ENCODE measurements at places on chromosomes 5 and 9. TPM values are rescaled to one million over a fixed set of nuclear protein-coding genes. Genes with fewer than 3 reads are reported as not detected.

GRCh38 chr9:107387409-107387808 lies 102.2 kb downstream of the KLF4 start:
- DNase-seq = no peak

- DNase-seq = no peak
These were observed 494.5 kb upstream of the GRAMD2B start for GRCh38 chr5:125928663-125929062.

DNA sequence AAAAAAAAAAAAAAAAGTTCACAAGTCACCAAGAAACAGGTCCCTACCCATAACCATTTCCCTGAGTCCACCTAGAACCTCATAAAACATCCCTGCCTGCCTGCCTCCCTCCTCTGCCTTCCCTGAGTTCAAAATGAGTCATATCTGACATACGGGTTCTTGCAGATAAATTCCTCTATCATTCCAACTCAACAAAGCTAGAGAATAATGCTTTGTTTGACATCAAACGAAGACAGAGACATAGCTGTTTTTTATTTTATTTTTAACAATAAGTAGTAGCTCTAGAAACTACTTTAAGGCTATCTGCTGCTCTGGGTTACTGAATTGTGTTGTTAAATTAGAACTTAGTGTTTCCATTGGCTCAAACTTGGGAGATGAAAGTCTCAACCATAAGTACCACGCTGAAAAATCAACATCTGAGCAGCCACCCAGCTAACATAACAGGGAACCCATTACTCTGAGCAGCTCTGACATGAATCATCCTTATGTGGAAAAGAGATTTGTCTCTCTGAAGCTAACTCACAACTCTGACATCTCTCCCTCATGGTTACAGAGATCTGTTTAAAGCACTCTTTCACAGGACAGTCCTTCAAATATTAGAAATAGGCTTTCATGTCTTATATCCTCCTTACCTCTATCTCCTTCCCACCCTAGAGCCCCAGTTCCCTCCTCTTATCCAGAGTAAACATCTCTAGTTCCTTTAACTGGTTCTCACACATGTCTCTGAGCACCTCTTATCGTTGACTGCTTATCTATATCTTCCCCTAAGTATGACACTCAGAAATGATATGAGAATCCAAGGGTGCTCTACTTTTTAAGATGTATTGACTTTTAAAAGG lies 12.1 kb downstream of the TMEM245 start:
- no peak for DNase-seq

GRCh38 chr5:56849671-56850070 lies 34.3 kb downstream of the MAP3K1 start:
- no peak for DNase-seq

GRCh38 chr5:139636975-139637408 lies 11.2 kb upstream of the CXXC5 start:
- no peak for DNase-seq

DNA sequence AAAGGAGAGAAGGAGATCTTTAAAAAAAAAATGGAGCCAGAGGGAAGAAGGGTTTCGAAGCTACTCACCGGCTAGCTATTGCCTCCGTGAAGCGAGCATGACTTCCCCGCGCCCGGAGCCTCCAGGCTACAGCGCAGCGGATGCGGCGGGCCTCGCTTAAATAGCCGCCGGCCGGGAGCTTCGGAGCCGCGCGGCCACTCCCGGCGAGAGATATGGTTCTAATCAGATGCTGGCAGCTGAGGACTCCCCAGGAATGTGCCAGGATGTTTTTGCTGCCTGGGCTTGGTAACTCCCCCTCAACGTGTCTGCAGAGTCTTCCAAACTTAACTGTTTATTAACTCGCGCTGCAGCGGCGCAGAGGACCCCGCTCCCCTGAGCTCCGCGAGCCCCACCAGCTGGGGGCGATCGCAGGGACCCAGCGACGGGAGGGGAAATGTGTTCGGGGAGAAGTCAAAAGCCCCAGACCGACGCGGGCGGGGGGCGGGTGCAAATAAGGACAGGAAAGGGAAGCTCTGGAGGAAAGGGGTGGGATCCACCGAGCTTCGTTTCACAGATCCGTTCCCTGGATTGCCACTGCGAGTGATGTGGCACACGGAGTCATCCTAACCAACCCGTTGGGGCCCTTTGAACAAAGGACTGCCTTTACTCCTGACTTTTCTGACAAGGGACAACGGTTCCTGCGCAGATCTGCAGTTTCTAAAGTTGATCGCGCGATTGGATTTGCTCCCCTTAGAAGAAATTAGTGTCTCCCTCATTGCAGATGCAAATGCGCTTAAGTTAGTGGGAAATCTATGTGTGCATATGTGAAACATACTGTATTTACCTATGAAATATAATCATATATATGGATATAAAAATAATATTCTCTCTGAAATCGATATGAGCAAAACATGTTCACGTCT lies at the start of gene DAB2:
Gene DAB2, minus strand, starts transcription at position 245 of the 902 bp plus-strand sequence. CDS start 30,660 bp downstream, outside the sequence.
- peak; percentile 95 for DNase-seq

- DNase-seq = no peak
These were observed 502.8 kb downstream of the BNC2 start for GRCh38 chr9:16367605-16368231.

DNA sequence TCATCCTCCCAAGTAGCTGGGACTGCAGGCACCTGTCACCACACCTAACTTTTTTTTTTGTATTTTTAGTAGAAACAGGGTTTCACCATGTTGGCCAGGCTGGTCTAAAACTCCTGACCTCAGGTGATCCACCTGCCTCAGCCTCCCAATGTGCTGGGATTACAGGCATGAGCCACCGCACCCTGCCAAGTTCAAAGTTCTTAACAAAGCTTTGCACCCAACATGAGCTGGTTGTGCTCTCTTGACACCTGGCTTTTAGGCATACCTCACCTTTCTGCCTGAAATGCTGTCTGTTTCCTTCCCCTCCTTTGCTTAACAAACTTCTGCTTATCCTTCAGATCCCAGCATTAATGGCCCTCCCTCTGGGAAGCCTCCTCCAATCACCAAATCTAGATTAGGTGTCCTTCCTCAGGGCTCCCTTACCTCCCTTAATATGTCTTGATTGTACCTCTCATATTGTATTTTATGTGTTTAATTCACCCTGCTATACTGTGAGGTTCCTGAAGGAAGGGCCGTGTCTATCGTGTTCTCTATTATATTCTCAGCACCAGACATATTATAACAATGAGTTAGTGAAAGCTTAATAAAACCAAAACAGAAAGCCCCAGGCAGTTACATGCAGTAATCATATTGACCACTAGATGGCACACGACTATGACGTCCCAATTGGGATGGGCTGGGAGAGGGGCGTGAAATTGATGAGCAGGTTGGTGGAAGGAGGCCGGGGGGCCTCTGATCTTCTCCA lies 62.9 kb upstream of the PPARGC1B start:
- peak; percentile 38 for DNase-seq

- no peak for DNase-seq
These were observed 157.1 kb downstream of the ATP10B start for GRCh38 chr5:160694896-160695295.

DNA sequence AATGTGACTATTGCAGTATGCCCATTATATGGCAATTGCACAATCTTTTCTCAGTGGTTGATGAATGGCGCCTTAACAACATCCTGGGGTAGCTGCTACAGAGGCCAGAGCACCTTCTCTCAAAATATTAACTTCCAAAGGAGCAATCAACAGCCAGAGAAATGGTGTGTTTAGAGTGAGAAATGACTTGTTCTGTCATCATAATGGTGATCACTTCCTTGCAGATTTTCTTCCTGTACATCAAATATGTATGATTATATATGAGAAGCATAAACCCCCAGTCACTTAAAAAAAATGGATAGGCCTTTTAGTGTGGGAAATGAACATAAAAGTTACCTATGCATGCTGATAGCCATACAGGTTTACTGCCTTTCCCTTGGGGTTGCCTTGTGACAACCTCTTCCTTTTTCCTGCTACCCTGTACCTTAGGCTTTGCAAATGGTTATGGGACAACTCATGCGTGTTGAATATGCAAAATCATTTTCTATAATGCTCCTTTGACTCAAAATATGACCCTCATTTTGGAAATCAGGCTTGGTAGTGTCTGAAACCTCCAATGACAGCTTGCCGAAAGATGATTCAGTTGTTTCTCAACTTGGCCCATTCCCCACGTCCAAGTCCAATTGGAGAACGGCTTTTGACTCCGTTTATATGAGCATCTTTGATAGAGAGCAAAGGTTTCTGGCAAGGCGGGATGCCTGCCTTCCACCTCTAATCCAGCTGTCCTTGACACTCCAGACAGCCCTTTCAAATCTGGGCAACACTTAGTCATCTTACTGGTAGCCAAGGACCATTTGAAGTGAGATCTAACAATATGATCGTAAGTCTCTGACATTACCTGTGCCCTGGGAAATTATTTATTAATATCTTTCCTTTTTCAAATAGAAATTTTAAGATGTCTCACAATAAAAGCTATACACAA lies 69.3 kb downstream of the SLC1A1 start:
- no peak for DNase-seq

- DNase-seq = peak; percentile 44
These were observed 11.1 kb downstream of the HNRNPAB start for GRCh38 chr5:178215280-178216002.

GRCh38 chr5:7683753-7684152 lies 167.2 kb downstream of the CFAP90 start:
- no peak for DNase-seq

GRCh38 chr5:145902421-145902820 lies 29.6 kb upstream of the GRXCR2 start:
- no peak for DNase-seq

- DNase-seq = no peak
These were observed 65.8 kb downstream of the C5orf15 start for GRCh38 chr5:133902511-133903118.

- no peak for DNase-seq
These were observed 269.9 kb upstream of the MSX2 start for GRCh38 chr5:174454464-174454863.

DNA sequence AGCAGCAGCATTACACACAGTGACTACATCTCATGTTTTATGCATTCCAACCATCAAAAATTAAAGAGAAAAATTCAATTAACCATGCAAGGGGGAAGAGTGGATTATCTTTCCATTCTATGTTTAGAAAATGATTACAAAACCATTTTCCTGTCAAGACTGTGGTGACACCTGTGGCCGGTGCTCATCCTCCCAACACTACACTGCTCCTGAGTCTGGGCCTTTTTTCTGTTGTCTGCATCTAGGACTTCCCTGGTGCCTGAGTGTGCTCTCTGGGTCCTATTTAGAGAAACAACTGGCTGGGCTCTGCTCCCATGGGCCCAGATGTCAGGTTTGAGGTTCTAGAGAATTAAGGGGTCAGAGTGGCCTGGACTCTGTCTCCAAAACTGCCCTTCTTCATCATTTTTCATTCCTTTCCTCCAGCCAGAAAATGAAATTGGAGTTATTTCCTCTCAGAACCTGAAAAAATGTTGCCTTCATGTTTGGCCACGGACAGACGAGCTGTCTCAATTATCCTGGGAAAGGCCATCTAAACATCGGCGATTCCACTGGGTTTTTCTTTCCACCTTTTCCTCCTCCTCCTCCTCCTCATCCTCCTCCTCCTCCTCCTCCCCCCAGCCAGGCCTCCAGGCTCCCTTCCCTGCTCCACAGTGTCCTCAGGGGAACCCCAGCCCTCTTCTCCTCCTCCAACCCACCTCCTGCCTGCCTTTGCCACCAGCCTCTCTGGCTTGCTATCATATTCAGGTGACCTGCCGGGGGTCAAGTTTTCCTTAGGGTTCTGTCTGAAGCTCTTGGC lies 11.4 kb upstream of the ARSI start:
- no peak for DNase-seq

GRCh38 chr9:124411514-124412227 lies 3.6 kb downstream of the PSMB7 start:
- no peak for DNase-seq

- no peak for DNase-seq
These were observed 39.2 kb downstream of the NEK6 start for GRCh38 chr9:124296796-124297550.

GRCh38 chr5:41869724-41870626 lies at the start of gene OXCT1:
TSS of gene OXCT1 (minus strand) at chr5:41870425. CDS start at chr5:41870358, 67 bp downstream.
- DNase-seq = peak; percentile 93

GRCh38 chr9:32832346-32832745 lies 49.0 kb downstream of the TMEM215 start:
- DNase-seq = no peak

DNA sequence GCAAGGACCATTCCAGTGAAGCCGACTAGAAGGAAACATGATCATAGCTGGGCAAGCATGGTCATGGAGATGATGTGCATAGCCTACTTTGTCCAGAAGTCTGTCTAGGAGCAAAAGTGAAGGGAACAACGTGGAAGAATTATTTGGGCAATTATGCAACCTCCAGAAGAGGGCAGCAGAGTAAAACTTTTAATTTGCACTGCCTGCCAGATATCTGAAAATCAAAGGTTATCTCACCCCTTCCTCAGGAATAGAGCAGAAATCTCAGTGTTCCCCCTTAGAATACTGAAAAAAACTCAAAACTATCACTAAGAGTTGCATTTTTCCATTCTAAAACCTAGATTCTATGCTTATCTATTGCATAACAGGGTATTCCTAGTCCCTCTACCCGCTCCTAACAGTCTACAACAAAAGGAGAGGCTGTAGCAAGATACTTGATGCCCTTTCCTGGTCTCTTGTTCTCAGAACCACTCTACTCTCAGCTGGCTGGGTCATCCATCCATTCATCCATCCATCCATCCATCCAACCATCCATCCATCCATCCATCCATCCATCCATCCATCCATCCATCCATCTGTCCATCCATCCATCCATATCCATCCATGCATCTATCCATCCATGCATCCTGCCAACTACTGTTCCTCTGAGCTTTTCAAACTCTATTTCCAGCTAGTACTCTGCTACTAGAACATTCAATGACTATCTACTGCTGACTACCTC lies 8.4 kb upstream of the SETD9 start:
- no peak for DNase-seq

- DNase-seq = no peak
These were observed 153.6 kb downstream of the TMC1 start for GRCh38 chr9:72674961-72675360.

GRCh38 chr5:88092958-88093605 lies 175.6 kb downstream of the TMEM161B start:
- no peak for DNase-seq

GRCh38 chr5:138824924-138825863 lies 49.9 kb downstream of the LRRTM2 start:
- no peak for DNase-seq

GRCh38 chr9:117485176-117485575 lies 70.3 kb upstream of the ASTN2 start:
- DNase-seq = no peak

Gene RIGI
- total RNA-seq = 13.0 TPM

Gene DMRT3
- 1.2 TPM for total RNA-seq

Gene GADD45G
- 4.7 TPM for total RNA-seq

Gene KLF4
- 202 TPM for total RNA-seq

Gene GZMA
- 1.1 TPM for total RNA-seq

Gene CDX1
- total RNA-seq = not detected

Gene ANKRD20A1
- total RNA-seq = 3.0 TPM

Gene PCDHB14
- total RNA-seq = 10.1 TPM

Gene NRG2
- total RNA-seq = 1.3 TPM

Gene AQP3
- 6.0 TPM for total RNA-seq

Gene SPRY4
- total RNA-seq = 67.9 TPM

Gene INSL4
- not detected for total RNA-seq

Gene NTRK2
- 37.9 TPM for total RNA-seq

Gene URM1
- 34.0 TPM for total RNA-seq

Gene MLANA
- total RNA-seq = not detected

Gene STK32A
- total RNA-seq = 14.5 TPM

Gene SPINK6
- total RNA-seq = not detected

Gene TOR2A
- total RNA-seq = 5.8 TPM
